ENCODE measurements at places on chromosomes 2 and 18. TPM values are rescaled to one million over a fixed set of nuclear protein-coding genes. Genes with fewer than 3 reads are reported as not detected.

The MRPL53 gene
- 108 TPM for polyA plus RNA-seq

DNA sequence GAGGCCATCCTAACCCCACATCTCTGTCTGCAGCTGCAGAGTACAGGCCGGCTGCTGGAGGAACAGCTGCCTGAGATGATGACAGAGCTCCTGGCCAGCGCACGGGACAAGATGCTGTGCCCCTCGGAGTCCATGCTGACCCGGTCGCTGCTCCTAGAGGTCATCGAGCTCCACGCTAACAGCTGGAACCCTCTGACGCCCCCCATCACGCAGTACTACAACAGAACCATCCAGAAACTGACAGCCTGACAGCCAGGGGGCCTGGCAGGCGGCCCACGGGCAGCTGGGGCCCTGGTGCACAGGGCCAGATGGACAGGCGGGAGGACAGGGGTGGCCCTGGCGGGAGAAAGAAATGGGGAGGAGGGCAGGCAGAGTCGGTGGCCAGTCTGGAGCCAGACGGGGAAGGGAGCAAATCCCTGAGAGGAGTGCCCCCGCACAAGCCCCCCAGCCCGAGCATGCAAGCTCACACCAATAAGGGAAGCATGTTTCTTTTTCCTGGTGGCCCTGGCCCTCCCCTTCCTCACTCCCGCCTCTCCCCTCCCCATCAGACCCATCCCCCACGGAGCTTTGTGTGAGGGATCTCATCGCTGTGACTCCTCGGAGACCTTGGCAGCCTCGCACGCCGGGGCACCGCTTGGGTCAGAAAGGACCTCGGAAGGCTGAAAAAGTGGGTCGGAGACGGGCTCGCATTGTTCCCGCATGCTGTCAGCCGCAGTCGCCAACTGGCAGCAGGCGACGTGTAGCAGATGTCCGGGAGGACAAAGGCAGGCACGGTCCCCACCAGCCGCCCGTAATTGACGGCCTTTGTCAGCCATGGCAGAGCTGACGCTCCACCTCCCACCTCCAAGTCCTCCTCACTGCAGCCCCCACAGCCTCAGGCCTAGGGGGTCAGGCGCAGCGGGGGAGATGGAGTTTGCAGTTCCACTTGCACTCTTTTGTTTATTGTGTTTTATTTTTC is 91.2 kb downstream of the SMAD7 start:
- no peaks in the 10 kb centered on the region for H3K36me3 ChIP-seq
- H3K27ac ChIP-seq: no peak overlapping the region
- no peak for DNase-seq
- H3K27me3 ChIP-seq: no peaks in the 10 kb centered on the region
- no peak overlapping the region for H3K4me3 ChIP-seq

GRCh38 chr18:55179835-55180234 is 220.6 kb upstream of the CCDC68 start:
- no peak overlapping the region for H3K27ac ChIP-seq
- DNase-seq: no peak
- no peaks in the 10 kb centered on the region for H3K4me1 ChIP-seq
- H3K36me3 ChIP-seq: no peaks in the 10 kb centered on the region
- H3K4me3 ChIP-seq: no peak overlapping the region

The HOXD13 gene
- polyA plus RNA-seq: not detected

The EIF5B gene
- polyA plus RNA-seq: 18.1 TPM

DNA sequence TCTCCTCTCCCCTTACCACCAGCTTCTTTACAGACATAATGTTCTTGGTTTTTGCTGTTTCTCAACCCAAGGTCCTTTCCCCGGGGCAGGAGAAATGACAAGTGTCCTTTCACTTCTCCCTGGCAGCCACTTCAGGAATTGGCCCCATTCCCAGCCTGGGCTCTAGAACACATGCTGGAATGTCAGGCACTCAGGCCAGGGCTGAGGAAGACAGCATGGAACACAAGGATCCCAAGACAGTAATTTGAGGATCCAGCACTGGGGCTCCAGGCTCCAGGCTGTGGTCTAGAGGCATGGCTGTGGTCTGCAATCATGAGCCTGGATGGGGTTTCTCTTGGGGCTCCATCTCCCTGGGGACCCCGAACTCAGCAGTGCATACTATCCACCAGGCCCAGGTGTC is 201.4 kb downstream of the CELF4 start:
- H3K27ac ChIP-seq: no peak overlapping the region
- no peak for DNase-seq
- no peaks in the 10 kb centered on the region for H3K36me3 ChIP-seq
- no peaks in the 10 kb centered on the region for H3K4me1 ChIP-seq
- H3K27me3 ChIP-seq: no peaks in the 10 kb centered on the region
- no peak overlapping the region for H3K4me3 ChIP-seq

DNA sequence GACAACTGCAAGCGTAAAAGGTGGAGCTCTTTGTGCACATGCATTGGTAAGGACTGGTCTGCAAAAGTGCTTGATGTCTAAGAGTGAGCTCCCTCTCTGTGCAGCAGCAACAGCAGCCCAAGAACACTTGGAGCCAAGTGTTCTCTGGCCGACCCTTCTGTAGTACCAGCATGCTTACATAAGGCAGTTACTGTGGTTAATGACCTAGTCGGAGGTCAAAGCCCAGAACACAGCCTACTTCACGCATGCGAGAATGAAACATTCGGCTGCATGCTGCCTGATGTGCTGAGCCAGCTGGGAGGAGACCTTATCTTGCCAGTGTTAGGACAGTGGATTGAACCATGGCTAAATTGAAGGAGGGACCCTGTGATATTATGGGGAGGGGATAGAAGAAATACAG is 21.3 kb downstream of the NCAPH start:
- H3K27me3 ChIP-seq: no peaks in the 10 kb centered on the region
- no peak overlapping the region for H3K4me3 ChIP-seq
- H3K27ac ChIP-seq: no peak overlapping the region
- no peak for DNase-seq
- no peaks in the 10 kb centered on the region for H3K36me3 ChIP-seq
- H3K4me1 ChIP-seq: peaks cover 7% of the 10 kb centered on the region

The RAD51AP2 gene
- not detected for polyA plus RNA-seq

The TBC1D8 gene
- 0.69 TPM for polyA plus RNA-seq

The EVX2 gene
- not detected for polyA plus RNA-seq

The SNORC gene
- polyA plus RNA-seq: not detected

The SMIM21 gene
- polyA plus RNA-seq: not detected

GRCh38 chr18:6741232-6741663 is 11.7 kb downstream of the ARHGAP28 start:
- no peak for DNase-seq
- H3K4me3 ChIP-seq: no peak overlapping the region
- no peaks in the 10 kb centered on the region for H3K27me3 ChIP-seq
- no peak overlapping the region for H3K27ac ChIP-seq

The RAB31 gene
- polyA plus RNA-seq: 4.7 TPM

- no peaks in the 10 kb centered on the region for H3K36me3 ChIP-seq
- H3K27me3 ChIP-seq: no peaks in the 10 kb centered on the region
- H3K4me1 ChIP-seq: peaks cover 11% of the 10 kb centered on the region
- no peak overlapping the region for H3K27ac ChIP-seq
- DNase-seq: no peak
Measured at GRCh38 chr2:242002944-242003343, 133.4 kb downstream of the RTP5 start.

GRCh38 chr2:234308073-234308812 is 188.6 kb downstream of the ARL4C start:
- H3K36me3 ChIP-seq: no peaks in the 10 kb centered on the region
- no peaks in the 10 kb centered on the region for H3K27me3 ChIP-seq
- H3K27ac ChIP-seq: peak overlapping the region; percentile 25
- peaks cover 27% of the 10 kb centered on the region for H3K4me1 ChIP-seq
- no peak for DNase-seq

The OTOF gene
- polyA plus RNA-seq: 1.7 TPM

The KLHL30 gene
- polyA plus RNA-seq: not detected

DNA sequence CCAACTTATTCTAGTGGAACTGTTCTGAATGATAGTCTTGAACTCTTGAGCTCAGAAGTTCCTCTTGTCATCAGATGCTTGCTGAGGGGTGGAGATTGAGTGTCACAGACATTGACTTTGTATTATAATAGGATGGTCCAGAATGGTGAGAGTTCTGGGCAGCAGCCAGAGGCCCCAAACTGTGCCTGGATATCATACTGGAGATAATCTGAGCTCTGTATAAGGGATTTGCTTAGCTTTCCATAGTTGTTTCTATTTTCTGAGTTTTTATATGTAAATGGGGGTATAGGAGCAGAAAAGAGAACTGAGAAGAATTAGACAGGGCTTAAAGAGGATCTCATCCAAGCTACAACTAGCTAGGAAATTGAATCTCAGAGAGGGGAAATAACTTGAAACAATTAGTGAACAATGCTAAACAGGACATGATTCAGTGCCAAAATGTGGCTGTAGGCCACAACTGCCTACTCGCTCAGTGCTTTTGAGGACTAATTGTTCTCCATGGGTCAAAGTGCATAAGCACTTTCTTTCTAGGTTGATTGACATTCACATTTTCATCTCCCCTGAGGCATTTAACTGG is 10.1 kb upstream of the LCLAT1 start:
- no peaks in the 10 kb centered on the region for H3K27me3 ChIP-seq
- H3K4me1 ChIP-seq: peaks cover 8% of the 10 kb centered on the region
- no peaks in the 10 kb centered on the region for H3K36me3 ChIP-seq

The SLC9A2 gene
- not detected for polyA plus RNA-seq

- no peak overlapping the region for H3K4me3 ChIP-seq
- no peak for DNase-seq
- no peaks in the 10 kb centered on the region for H3K27me3 ChIP-seq
- no peaks in the 10 kb centered on the region for H3K36me3 ChIP-seq
- no peak overlapping the region for H3K27ac ChIP-seq
Measured at GRCh38 chr2:129748653-129749052, 230.8 kb upstream of the RAB6C start.

The MATN3 gene
- not detected for polyA plus RNA-seq

- H3K4me3 ChIP-seq: no peak overlapping the region
- DNase-seq: no peak
- H3K27me3 ChIP-seq: no peaks in the 10 kb centered on the region
- H3K36me3 ChIP-seq: no peaks in the 10 kb centered on the region
Measured at GRCh38 chr2:231306791-231307393, 88.6 kb upstream of the B3GNT7 start.

- H3K36me3 ChIP-seq: no peaks in the 10 kb centered on the region
- H3K27me3 ChIP-seq: no peaks in the 10 kb centered on the region
- H3K4me1 ChIP-seq: no peaks in the 10 kb centered on the region
- H3K27ac ChIP-seq: no peak overlapping the region
- DNase-seq: no peak
- H3K4me3 ChIP-seq: no peak overlapping the region
Measured at GRCh38 chr18:24860978-24861680, 400.7 kb downstream of the HRH4 start.

The UGT1A5 gene
- polyA plus RNA-seq: not detected

The ASIC4 gene
- not detected for polyA plus RNA-seq

DNA sequence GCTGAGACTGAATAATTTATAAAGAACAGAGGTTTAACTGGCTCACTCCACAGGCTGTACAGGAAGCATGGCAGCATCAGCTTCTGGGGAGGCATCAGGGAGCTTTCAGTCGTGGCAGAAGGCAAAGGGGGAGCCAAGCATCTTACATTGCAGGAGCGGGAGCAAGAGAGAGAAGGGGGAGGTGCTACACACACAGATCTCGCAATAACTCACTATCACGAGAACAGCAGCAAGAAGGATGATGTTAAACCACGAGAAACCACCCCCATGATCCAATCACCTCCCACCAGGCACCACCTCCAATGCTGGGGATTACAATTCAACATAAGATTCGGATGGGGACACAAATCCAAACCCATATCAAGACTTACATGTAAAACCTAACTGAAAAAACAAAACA is 17.8 kb upstream of the MATN3 start:
- H3K27me3 ChIP-seq: no peaks in the 10 kb centered on the region
- no peak for DNase-seq
- H3K36me3 ChIP-seq: peaks cover 31% of the 10 kb centered on the region
- no peaks in the 10 kb centered on the region for H3K4me1 ChIP-seq

DNA sequence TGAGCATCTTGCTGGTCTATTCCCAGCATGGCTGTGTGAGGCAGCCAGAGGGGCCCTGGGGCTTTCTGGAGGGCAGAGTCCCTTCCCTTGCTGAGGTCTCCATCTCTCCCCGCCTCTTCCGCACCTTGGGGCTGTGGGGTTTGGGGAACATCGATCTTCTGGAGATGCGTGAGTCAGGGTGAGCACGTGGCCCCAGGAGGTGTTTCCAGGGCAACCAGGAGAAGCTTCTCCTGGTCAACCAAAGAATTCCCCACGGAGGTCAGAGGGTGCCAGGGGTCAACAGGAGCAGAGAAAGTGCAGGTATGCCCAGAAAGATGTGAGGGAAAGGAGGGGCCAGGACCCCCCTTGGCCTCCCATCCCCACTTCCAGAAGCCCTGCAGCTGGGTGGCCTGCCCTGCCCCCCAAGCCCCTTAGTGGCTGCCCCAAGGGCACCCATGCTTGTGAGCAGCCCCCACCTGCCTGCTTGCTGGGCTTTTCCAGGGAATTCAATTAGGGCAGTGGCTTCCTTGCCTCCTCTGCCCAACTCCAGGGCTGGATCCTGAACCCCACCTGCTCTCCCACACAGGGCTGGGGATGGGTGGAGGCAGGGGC is 2.8 kb upstream of the PROM2 start:
- DNase-seq: no peak
- no peak overlapping the region for H3K4me3 ChIP-seq
- H3K27ac ChIP-seq: no peak overlapping the region
- H3K27me3 ChIP-seq: no peaks in the 10 kb centered on the region
- no peaks in the 10 kb centered on the region for H3K36me3 ChIP-seq
- H3K4me1 ChIP-seq: no peaks in the 10 kb centered on the region
